ENCODE measurements at places on chromosomes 3 and 15.
A peak's percentile ranks its signal among the peaks of the same experiment; 100 is the strongest.

- DNase-seq = no peak
Observed at GRCh38 chr3:14583548-14584091, 43.5 kb upstream of the GRIP2 start.

- DNase-seq = peak; percentile 48
Observed at GRCh38 chr3:156750874-156751245, 75.3 kb upstream of the LEKR1 start.

GRCh38 chr15:99452010-99452409, 113.8 kb upstream of the MEF2A start:
- no peak for DNase-seq

DNA sequence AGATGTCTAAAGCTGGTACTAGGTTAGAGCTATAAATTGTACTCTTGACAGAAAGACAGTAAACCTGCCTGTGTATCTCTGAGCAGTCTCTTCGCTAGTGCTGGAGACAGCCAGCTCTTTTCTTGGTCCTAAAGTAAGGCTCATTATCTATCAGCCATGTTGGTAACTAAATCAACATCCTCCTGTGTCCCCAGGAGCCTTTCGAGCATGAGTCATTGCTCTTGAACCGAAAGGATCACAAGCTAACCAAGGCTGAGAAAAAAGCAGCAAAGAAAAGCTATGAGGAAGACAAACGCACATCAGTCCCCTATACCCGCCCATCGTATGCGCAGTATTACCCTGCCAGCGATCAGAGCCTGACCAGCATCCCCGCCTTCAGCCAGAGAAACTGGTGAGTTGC, 25.0 kb upstream of the TEX264 start:
- DNase-seq = peak; percentile 69

- DNase-seq = no peak
Observed at GRCh38 chr15:29593629-29594028, 228.6 kb downstream of the TJP1 start.

GRCh38 chr15:39149636-39150150, 431.2 kb upstream of the THBS1 start:
- DNase-seq = no peak

GRCh38 chr15:23370578-23370977, 16.0 kb downstream of the GOLGA8S start:
- DNase-seq = no peak

DNA sequence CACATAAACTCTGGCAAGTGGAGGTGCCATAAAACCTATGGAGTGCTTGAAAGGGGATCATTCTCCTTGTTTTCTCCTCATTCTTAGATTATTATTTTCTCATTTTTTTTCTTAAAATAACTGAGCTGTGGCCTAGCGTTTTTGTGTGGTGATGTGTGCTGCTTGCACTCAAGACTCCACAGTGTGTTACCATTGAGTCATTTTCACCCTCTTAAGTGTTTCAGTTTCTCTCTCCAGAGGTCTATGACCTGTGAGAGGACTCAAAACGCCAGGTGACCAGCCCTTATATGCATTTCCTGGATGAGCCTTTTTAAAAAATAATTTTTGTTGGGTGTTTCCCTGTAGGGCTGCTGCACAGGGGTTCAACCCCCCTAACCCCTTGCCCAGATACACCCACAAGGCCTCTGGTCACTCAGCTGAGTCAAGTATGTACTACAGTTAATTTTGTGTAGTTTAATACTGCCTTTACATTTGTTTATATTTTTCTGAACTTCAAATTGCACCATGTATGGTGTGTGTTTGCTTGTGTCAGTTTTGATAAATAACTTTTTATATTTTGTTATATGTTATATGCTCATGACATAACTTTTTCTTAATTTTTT, 15.4 kb upstream of the BTLA start:
- DNase-seq = peak; percentile 70

DNA sequence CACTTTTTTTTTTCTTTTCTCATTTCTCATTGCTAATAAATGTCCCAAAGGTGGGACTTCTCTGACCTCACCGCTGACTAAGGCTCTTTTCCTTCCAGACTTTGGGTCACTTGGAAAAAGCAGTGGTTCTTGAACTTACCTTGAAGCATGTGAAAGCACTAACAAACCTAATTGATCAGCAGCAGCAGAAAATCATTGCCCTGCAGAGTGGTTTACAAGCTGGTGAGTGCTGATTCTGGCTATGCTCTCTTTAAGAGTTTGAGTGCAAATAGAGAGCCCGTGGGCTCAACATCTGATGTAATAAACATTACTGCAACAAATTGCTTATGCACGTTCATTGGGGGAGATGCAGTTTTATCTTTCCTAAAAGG, 2.0 kb downstream of the BHLHE40 start:
- peak; percentile 58 for DNase-seq

DNA sequence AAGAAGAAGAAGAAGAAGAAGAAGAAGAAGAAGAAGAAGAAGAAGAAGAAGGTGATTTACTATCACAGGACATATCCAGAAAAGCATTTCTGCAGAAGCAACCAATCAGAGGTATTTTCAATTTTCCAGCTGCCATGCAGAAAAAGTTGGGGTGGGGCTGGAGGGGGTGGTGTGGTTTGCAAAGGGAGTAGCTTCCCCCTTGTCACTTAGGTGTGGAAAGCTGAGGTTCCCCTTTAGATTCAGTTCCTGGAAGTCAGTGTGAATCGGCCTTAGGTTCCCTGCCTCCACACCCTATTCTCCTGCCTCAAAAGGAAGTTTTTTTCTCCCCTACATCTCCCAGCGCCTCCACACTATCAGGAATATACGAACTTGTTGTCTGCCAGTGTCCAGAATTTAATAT, 276.7 kb upstream of the ARRDC4 start:
- no peak for DNase-seq

GRCh38 chr15:70672081-70672480, 91.3 kb downstream of the UACA start:
- DNase-seq = no peak

GRCh38 chr3:61371123-61371522, 119.9 kb upstream of the FHIT start:
- DNase-seq = peak; percentile 15

GRCh38 chr3:81743096-81744025, 18.1 kb downstream of the GBE1 start:
- DNase-seq = peak; percentile 97

GRCh38 chr15:25728816-25729215, 134.3 kb downstream of the ATP10A start:
- DNase-seq = no peak

DNA sequence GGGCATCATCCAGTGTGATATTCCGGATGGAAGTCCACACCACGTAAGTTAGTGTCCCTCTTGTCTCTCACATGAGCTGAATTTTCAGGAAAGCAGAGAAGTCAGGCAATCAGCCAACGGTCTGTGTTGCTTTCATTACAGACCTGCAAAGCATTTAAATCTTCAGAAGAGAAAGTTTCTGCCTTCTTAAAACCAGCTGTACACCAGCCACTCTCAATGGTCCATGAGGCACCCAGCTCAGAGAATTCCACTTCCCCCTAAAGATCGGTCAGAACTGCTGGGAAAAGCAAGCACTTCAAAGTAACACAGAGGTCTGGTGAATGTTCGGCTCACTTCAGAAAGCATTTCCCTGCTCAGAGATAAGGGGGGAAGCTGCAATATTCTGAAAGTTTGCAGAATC, 903.7 kb downstream of the EPHA3 start:
- peak; percentile 40 for DNase-seq

- peak; percentile 94 for DNase-seq
Observed at GRCh38 chr15:35427091-35427490, 118.9 kb downstream of the DPH6 start.
